Naive B cell (primary cell): ENCODE measurements at places on chromosomes 4 and X.

DNA sequence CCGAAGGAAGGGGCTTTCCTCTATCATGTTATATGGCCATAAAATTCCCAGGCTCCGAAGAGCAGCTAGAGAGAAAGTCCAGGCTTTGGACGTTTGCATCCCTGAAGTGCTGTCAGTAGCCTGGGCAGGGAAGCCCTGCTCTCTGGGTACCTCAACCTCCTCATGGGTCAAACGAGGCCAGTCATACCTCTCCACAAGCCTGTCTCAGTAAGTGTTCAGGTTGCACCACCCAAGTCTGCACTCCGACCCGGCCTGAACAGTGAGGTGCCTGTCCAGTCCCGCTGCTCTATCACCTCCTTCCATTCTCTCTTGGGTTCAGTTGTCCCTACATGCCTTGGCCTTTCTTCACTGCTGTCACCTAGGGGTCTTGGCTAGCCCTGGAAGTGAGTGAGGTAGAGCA lies 78.9 kb downstream of the STARD8 start:
- no peak for DNase-seq

DNA sequence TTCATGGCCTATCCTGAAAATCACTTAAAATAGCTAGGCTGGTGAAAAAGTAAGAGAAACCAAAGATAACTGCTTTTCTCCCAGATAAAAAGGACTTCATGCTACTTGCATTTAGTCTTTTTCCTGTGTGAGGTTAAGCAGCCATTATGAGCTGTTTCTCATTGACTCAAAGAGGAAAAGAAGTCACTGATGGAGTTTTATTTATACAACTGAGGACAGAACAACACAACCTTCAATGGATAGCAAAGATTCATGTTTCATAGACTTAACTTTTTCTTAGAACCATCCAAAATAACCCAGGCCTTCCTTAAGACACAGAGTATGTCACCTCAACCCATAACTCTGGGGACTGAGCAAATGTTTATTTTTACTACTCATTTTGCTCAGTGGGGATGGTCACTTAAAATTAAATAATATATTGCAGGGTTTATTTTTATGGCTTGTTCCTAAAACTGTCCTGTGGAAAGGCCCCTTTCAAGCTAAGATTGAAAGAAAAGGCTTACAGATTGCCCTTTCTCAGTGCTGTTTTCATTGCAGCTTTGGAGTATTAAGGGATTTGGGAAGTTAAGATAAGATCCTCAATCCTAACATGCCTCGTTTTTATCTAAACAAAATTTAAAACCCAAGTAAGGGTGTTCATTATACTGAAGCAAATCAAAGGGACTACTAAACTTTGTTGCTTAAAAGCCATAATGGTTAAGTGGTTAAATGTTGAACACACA lies 252.6 kb upstream of the MAD2L1 start:
- DNase-seq, result no peak

- no peak for DNase-seq
These were observed 164.1 kb upstream of the FAT1 start for GRCh38 chr4:186887752-186888151.

DNA sequence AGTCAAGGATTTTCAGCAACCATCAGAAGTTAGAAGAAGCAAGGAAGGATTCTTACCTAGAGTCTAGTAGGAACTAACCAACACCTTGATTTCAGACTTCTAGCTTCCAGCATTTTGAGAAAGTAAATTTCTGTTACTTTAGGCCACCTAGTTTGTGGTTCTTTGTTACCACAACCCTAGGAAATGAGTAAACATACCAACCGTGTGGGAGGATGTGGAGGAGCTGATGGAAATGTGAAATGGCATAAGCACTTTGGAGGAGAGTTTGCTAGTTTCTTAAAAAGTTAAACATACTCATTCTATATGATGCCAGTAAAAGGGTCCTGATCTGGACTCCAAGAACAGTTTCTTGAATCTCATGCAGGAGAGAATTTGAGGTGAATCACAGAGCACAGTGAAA lies 679.4 kb downstream of the PDHA2 start:
- no peak for DNase-seq

GRCh38 chr4:81620442-81620841 lies 148.7 kb upstream of the RASGEF1B start:
- DNase-seq, result no peak

DNA sequence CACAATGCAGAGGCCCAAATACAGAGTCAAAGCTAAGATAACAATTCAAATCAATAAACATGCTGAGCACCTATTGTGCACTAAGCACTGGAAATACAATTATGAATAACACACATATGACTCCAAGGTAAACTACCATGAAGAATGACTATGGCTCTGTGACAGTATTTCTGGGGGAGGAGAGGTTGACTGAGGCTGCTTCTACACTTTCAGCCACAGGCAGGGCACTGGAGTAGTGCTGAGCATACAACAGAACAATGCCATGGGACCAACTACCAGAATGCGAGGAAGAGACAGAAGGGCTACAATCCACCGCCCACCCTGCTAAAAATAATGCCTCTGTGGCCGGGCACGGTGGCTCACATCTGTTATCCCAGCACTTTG lies 13.7 kb downstream of the TEC start:
- no peak for DNase-seq

DNA sequence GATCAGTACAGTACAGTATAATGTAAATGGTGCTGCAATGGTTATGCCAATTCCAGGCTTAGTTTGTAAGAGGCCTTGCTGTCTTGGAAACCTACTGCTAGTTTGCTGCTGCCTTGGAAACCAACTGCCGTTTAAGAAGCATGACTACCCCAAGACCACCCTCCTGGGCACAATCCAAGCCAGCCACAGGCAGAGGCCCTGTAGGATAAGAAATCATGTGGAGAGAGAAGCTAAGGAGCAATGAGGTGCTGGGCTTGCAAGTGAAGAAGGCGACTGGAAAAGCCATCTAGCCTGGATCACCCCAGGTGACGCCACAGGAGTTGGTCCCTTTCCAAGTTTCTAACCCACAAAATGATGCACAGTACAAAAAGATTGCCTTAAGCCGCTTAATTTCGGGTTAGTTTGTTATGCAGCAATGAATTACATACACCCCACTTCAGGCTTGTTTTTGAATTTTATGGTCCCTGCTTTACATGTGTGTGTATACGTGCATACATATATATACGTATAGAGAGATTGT lies 16.9 kb downstream of the ZFP42 start:
- no peak for DNase-seq

- DNase-seq, result no peak
These were observed 184.0 kb upstream of the ANK2 start for GRCh38 chr4:112865443-112865842.

GRCh38 chrX:3129256-3129655 lies 88.0 kb downstream of the ARSF start:
- DNase-seq, result no peak
